ENCODE measurements at places on chromosomes 16 and 17.

GRCh38 chr16:88194397-88195268 is 188.1 kb upstream of the ZNF469 start:
- DNase-seq, result no peak

GRCh38 chr17:64153565-64154312 is 23.8 kb upstream of the ERN1 start:
- DNase-seq, result no peak

GRCh38 chr17:55722742-55723487 is at the start of gene TMEM100:
Gene TMEM100, minus strand, starts transcription at chr17:55722864. Its CDS starts 1,794 bp downstream, at chr17:55721070.
- no peak for DNase-seq

DNA sequence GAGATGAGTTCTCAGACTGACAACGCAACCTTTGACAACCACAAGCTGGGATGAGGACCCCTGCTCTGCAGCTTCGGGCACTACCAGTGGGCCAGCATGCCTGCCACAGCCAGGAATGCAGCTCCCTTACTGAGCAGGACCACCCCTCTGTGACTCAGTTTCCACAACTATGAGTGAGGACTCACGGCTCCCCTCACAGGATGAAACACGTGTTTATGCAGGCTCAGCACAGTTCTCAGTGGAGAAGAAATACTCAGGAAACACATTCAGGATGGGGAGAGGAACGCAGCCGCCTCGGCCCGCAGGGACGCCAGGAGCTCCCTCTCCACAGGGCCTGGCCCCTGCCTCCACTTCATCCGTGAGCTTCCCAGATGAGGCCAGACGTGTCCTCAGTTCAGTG is 14.1 kb downstream of the DNASE1 start:
- no peak for DNase-seq

GRCh38 chr17:5587438-5588032 is 3.2 kb upstream of the NLRP1 start:
- peak; percentile 79 for DNase-seq

DNA sequence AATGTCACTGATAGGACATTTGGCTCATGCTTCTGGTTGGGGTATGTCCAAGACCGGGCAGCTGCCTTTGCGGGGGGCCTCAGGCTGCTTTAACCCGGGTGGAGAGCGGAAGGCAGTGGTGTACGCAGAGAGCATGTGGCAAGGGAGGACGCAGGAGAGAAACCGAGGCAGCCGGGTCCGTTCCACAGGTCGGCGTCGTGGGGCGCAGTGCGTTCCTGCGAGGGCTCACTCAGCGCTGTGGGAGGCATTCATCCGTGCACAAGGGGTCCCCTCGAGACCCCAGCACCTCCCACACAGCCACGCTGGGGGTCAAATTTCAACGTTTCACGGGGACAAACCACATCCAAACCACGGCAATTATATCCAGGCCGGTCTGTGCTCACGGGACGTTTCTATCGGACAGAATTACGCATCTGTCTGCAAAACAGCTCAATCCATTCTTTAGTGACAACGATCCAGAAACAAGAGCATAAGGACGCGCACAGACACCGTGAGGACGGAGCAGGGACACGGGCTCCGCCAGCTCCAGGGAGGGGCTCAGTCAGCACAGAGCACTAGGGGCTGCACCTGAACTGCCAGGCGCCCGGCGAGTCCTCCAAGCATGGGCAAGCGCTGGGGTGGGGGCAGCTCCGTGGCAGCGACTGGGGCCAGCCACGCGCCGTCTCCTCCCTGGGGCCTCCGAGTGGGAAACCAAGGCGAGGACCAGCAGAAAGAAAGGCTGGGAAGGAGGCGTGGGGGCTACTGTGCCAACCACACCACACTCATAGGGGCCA is 108.4 kb upstream of the METRNL start:
- no peak for DNase-seq

- no peak for DNase-seq
Measured at GRCh38 chr17:63440127-63440769, 5.9 kb downstream of the CYB561 start.

DNA sequence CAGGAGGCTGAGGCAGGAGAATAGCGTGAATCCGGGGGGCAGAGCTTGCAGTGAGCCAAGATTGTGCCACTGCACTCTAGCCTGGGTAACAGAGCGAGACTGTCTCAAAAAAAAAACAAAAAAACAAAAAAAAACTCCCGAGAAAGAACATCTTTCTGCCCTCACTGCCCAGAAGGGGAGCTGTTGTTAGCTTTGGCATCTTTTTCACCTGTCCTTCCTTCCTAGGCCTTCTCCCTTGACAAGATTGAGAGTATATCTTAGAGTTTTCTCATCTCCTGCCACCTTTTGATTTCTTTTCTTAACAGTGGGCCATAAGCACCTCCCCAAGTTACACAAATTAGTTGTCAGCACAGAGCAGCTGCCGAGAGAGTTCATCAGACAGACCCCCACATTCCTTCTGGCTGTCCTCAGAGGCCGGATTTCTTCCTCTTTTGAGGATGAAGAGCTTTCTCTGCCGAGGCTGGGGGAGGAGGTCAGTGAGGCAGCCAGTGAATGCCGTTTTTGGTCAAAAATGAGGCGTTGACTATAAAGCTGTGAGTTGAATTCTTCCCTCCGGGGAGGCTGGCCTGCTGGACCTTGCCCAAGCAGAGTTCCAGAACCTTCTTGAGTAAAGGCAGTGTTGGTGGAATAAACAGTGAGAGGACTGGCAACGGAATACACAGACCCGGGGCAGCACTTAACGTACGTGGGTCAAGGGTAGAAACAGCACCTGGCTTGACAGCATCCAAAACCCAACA is 127.0 kb downstream of the ABCC6 start:
- no peak for DNase-seq

DNA sequence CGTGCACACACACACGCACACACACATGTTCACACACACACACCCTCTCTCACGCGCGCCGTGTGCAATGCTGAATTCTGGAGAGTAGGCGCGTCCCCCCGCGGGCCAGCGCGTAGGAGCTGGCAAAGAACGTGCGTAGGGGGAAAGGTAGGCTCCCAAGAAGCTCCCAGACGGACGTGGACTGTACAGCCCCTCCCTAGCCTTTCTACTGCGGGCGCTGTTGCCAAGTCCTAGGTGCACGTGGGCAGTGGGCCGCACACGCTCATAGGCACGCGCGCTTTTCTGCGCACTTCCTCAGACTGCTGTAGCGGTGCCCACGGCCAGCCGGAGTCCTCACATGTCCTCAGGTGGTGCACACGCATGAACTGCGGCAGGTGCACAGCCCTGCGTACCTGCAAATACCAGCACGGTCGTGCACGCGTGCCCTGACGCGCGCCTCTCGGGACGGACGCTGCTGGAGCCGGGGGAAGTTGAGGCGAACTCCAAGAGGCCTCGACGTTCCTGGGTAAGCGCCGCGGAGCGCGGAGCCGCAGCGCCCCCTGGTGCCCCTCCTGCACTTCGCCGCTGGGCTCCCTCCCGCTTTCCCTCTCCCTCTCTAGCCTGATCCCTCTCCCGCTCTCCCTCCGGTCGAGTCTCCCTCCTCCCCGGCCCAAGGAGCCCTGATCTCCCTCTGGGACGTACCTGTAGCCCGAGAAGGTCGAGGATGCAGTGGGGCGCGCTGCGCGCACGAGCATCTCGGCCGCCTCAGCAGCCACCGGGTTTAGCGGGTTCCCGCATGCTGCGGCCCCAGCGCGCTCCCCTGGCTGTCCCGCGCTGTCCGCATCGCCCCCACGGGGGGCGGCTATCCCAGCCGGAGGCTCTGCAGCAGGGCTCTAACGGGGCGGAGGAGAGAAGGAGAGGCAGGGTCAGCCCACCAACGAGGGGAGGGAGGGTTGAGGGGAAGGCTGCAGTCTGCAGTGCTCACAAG is 749 bp downstream of the GRIN2A start:
- DNase-seq, result peak; percentile 68
